ENCODE measurements at places on chromosomes 3 and 15.

GRCh38 chr3:17115186-17115585, 230.4 kb downstream of the PLCL2 start:
- no peak for DNase-seq

- no peak for DNase-seq
Measured at GRCh38 chr3:12999147-13000140, 73.8 kb downstream of the IQSEC1 start.

DNA sequence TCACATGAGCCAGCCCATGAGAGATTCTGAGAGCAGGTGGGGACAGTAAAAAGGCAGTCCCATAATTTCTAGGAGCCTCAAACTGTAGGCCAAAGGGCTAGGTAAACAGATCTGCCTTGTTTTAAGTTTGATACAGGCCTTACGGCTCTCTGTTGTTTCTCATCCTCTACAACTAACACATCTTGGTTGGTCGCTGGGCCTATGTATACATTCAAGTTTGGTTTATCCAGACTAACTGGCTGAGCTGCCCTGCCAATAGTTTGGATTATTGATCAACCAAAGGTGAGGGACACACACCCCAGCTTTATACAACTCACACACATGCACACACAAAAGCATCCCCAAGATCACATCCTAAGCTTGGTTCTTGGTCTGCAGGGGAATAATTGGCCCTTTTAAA, 3.0 kb downstream of the SIAH2 start:
- DNase-seq: no peak

DNA sequence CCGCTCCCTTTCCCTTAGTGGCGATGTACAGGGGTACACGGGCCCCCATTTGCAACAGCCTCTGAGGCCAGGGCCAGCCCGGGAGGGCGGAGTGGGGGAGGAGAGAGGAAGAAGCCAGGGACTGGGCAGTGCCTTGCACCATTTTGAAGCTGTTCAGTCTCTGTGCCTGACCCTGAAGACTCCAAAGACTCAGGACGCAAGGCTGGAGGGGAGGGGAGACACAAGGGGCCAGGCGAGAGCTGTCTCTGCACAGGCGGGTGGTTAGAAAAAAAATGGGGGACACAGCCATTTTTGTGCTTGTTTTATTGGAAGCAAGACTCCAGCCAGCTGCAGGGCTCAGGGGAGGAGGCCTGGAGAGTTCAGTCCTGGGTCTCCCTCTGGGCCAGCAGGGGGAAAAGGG, 1.6 kb downstream of the RPP25 start:
- DNase-seq: no peak

- DNase-seq: no peak
Measured at GRCh38 chr15:51390241-51390965, 48.9 kb downstream of the GLDN start.

DNA sequence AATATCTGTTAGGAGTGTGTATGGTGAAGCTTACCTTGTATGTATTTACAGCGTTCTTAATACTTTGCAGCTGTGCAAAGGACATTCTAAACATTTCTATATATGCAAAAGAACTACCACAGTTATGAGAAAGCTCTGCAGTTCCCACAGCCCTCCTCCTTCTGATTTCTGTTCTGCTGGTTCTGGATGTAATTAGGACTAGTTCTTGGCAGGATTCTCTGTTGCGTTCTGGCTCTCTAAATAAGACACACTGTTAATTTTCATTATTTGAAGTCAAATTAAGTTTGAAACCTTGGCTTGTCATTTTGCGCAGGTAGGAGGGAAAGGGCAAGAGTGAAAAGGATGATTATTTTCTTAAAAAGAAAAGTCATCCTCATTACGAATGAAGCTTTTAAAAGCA, 76.4 kb downstream of the FNDC3B start:
- no peak for DNase-seq

- DNase-seq: no peak
Measured at GRCh38 chr3:33883951-33884561, 85.6 kb downstream of the PDCD6IP start.

DNA sequence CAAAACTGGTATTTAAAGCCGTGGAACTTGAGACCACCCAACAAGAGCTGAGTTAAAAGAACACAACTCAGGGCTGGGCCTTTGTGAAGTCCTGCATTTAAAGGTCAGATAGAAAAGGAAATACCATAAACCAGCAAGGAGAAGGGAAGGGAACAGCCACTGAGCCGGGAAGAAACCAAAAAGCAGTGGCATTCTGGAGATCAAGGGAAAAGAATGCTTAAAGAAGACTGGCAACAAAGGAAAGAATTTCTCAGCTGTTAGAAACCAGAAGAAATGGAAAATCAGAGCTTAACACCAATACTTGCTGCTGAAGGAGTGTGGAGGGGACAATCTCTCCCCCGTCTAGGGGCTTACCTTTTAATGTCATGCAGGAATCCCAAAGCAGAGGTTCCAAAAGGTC, 247.4 kb upstream of the CHRNA7 start:
- DNase-seq: no peak

GRCh38 chr15:32105258-32106241, 75.2 kb downstream of the CHRNA7 start:
- DNase-seq: no peak

- no peak for DNase-seq
Measured at GRCh38 chr3:119774444-119774843, 7.5 kb upstream of the NR1I2 start.

DNA sequence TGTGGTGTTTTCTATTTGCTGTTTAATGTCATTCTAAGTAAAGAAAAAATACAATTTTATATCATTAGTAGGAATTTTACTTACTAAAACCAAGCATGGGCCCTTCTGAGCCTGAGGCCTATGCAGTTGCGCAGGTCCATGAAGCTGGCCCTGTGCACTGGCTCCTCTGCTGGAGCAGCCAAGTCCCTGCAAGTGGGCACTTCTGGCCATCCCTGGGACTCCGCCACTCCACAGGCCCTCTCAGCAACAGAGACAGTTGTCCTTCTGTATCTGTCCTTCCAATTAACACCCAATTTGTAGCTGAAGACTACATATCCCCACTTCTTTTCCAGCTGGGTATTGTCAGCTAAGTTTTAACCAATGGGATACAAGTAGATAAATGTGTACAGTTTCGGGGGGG, 49.9 kb upstream of the RYK start:
- no peak for DNase-seq

- no peak for DNase-seq
Measured at GRCh38 chr3:194727435-194728128, 41.9 kb downstream of the FAM43A start.

DNA sequence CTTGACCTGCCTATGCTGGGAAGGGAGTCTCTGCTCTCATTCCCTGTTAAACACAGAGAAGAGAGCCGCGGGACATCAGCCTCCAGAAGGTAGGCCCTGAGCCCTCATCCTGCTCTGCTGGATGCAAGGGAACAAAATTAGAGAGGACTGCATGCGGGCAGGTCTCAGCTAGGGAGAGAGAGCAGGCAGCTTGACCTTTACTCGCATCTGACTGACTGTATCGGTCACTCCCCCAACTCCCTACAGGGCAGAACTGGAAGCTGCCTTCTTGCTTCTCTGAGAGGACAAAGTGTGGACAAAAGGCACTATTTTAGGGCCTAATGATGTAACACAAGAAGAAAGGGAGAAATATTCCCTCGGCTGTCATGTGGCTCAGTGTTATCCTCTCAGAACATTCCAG, 38.7 kb upstream of the ATOSA start:
- no peak for DNase-seq

DNA sequence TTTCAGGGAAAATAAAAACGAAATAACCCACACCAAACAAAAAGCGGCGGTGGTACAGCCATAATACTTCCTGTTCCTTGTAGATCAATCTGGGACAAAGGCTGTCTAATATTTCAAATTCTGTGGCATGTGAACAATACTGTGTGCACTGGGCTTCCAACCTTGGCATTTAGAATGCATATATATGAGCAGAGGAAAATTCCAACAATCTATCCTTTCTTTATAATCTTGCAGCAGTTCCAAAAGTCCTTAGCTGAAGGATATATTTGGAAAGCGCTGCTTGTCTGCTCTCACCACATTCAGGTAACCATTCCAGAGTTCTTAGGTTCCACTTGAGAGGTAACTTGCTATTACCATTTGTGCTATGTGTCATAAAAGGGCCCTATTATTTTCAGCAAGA, 231.8 kb downstream of the RBMS3 start:
- DNase-seq: no peak

- DNase-seq: peak; percentile 46
Measured at GRCh38 chr15:58070801-58071418, 5.4 kb upstream of the ALDH1A2 start.

DNA sequence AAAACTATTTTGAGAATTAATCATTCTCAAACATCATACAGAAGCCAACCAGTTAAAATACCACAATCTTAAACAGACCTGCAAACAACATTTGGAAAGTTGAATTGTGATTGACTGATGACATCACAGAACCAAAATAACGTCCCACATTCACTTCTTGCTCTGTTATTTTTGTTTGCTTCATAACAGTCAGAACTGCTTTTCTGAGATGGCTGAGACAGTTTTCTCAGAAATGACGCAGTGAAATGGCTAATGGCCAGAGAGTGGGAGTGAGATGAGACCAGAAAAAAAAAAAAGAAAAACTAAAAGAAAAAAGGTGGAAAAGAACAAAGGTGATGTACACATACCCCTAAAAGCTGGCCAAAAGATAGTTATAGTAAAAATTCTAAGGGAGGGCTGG, 1061.2 kb downstream of the FHIT start:
- DNase-seq: no peak

DNA sequence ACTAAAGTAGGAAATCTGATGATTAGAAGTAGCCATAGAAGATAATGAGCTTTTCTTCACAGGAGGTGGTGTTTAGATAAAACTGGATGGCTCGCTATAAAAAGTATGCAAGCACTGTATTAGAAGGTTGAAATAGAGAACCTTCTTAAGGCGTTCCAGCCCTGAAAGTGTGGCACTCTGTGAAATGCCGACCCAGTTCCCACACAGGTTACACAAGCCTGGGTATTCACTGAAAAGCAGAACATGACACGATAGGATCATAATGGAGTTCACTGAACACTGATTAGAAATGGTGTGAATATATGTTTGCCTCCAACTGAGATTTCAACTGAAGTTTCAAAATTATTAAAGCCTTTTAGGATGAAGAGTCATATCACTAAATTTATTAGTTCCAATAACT, 15.0 kb upstream of the LRRC34 start:
- no peak for DNase-seq

DNA sequence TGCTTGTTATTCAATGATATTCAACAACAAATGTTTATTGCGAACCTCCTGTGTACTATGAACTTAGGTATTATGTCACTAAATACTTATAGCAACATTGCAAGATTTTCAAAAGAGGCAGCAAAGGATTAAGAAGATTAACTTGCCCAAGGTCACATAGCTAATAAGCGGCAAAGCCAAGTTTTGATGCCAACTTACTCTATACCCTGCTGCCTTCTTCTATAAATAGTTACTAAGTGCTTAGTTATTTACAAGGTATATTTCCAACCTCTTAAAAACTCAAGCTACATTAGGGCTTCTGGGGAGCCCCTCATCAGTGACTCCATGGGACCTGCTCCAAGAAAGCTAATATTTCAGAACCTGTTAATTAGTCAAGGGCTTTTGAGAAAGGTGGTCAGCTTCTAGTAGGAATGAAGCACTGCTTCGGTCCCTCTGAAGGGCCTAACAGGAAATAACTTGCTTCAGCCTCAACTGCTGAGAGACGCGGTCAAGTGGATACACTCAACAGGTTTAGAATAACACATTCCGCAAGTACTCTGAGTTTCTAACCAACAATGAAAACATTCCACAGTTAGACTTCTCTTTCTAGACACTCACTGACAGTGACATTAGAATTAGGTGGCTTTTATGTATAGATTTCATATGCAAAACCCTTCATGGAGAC, 125.5 kb downstream of the DGKG start:
- DNase-seq: no peak

DNA sequence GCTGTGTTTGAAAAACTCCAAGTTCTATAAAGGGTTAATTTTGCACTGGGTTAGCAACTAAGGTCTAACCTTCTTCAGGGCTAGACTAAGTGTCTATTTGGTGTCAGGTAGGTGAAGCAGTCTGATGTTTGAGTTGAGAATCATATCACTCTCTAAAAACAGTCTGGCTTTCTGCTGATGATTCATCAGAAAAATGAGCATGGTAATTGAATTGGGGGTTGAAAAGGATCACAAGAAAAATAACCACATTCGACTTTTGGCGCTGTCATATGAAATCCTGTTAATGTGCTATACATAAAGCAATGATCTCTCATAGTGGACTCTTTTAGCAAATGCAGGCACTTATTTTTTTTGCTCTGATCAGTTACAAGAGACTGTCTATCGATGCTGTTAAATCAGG, 242.2 kb upstream of the AZI2 start:
- DNase-seq: no peak

- DNase-seq: no peak
Measured at GRCh38 chr3:124516333-124516732, 213.9 kb upstream of the UMPS start.

Data from activated T-cell treated with anti-CD3 and anti-CD28 coated beads, Interleukin-2, amount 50 U/mL, for 24 hours (primary cell).